ENCODE measurements at places on chromosomes 1 and 21.

- no peak for DNase-seq
These were observed 698.6 kb downstream of the PLA2G4A start for GRCh38 chr1:187527346-187527745.

DNA sequence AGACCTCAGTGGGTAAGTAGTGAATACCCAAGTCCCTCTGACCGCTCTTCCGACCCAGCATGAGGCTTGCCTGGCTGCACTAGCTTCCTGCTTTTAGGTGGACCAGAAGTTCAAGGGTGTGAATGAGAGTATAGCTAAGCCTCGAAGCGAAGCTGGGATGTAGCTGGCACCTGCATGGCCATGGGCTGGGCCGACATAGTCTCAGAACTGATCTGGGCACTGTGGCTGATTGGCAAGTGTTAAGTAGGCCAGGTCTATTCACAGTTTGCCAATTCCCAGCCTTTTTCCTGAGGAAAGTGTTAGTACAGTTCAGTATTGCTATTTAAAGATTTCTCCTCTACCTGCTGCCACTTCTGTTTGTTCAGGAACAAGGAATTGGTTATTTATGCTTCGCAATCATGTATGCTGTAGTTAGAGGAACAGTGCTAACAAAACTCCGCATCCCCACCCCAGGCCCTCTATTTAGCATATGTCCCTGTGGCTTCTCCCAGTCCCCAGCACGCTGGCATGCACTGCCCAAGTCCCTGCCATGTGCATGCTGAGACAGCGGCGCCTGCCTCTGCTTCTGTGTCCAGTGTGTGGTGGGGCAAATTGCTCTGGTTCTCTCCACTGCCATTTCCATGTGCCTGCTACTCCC is 16.3 kb downstream of the SPATA46 start:
- DNase-seq = no peak

DNA sequence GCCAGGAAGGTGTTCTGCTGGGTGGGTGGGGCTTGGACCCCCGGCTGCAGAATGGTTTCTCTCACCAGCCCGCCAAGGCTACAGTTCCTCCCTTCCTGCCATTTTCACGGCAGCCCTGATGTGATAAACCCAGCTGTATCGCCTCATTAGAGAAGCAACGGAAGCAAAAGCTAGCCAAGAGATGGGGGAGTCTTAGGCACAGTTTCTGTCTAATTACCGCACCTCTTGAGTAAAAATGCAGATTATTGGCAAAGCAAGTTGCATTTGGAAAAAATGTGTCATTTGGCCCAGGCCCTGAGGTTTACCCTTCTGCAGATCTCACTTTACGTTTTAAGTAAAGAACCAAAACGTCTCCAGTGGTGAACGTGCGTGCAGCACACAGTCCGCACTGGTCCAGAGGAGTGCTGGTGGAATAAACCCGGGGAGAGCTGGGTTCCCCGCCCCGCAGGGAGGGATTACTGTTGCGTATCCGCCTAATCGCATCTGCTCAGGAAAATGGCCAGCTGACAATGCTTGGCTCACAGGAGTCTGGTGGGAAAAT is 109.9 kb downstream of the GALNT2 start:
- DNase-seq = no peak

DNA sequence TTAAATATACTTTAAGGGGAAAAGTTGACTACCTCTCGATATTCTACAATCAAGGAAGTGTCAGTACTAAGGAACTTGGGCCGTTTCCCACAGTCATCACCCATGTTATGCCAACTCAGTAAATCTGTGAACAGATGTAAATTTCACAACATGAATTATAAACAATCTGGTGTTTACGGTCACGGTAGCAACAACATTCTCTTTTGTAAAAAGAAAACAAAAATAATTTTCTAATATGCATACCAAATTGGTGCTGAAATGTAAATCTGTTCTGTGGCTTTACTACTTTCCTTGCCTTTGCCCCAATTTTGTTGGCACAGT is 1.2 kb downstream of the SH3GLB1 start:
- DNase-seq = no peak

GRCh38 chr1:154714638-154715037 is 106.7 kb upstream of the ADAR start:
- DNase-seq = no peak

DNA sequence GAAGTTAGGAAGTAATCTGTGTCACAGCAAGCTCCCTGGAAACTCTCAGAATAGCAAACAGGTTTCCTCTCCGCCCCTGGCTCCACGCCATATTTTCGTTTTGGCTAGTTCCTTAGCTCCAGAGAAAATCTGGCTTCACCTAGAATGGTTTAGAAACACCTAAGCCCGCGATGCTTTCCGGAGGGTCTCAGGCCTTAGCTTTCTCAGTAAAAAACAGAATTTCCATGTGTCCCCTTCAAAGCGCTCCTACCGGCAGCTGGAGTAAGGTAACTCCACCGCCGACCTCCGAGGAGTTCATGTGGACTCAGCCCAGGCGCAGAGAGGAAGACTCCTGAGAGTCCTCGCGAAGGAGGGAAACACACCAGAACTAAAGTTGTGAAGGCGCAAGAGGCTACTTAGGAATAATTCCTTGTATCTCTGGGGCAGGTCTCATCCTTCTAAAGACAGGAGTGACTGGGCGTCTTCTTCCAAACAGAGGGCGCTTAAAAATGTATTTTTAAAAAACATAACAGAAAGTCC is 406 bp downstream of the KIAA0040 start:
- no peak for DNase-seq

DNA sequence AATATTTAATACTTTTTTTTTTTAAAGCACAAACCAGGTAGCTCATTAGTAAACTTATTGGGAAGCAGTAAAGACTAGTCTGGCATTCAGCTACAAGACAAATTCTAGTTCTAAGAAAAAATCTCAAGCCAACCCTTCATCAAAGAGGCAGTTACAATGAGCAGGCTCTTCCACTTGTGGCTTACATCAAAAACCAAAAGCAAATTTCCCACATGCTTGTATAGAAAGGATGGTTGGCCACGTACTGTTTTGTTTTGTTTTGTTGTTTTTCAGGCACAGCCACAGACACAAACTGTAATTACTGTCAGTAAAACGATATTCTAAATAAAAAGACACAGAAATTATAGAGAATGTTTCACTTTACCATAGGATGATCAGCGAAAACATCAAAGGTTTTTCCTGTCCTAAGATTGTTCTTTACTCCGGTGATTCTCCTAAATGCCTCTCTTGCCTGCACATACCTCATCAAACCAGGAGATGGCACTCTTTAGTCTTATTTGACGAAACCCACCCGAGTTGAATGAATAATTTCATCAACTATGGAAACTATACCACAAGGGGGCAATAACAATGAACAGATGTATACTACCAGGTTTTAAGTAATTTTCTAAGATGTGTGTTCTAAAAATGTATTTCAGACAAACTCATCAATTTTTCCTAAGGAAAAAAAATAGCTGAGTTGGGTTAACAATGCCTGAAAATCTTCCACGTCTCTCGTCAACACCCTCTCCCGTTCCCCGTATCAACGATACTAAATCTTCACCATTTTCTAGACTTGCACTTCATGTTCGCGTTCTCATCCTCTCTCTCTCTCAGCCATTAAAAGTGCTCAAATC is 26.9 kb downstream of the RPL5 start:
- DNase-seq = no peak

GRCh38 chr1:36925251-36925650 is 109.1 kb downstream of the GRIK3 start:
- DNase-seq = no peak

DNA sequence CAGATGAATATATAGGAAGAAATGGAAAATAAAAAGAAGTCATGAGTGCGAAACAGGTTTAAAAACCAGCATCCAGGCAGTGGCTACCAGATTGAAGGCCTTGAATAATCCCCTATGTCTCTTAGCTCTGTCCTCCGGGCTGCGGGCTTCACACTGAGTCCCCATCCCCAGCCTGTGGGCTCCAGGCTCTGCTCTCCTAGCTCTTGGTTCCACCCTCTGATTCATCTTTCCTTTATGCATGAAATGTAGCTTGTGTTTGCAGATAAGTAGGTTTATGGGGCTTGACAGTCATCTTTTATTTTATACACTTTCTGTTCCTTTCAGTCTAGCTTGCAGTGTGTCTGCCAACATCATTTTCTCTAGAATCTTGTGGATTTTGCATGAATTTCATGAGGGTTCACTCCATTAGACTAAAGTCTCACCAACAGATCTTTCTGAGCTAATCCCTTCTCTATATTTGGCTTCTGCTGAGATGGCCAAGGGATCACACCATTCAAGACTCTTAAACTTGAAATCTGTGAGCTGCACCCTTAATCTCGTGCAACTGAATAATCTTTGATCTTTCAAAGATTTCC is 174.5 kb downstream of the PLPPR4 start:
- DNase-seq = no peak

DNA sequence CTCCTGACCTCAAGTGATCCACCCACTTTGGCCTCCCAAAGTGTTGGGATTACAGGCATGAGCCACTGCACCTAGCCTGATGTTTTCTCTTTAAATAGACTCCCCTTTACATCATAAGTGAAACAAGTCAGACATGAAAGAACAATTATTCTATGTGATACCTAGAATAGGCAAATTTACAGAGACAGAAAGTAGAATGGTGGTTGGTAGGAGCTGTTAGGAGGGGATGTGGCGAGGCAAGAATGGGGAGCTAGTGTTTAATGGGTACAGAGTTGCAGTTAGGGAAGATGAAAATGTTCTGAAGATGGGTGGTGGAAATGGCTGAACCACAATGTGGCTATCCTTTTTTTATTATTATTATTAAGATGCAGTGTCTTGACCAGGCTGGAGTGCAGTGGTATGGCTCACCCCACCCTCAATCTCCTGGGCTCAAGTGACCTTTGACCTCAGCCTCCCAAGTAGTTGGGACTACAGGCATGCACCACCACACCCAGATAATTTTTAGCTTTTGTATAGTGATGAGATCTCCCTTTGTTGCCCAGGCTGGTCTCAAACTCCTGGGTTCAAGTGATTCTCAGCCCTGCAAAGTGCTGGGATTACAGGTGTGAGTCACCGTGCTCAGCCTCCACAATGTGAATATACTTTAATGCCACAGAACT is 28.4 kb downstream of the ELF3 start:
- no peak for DNase-seq

DNA sequence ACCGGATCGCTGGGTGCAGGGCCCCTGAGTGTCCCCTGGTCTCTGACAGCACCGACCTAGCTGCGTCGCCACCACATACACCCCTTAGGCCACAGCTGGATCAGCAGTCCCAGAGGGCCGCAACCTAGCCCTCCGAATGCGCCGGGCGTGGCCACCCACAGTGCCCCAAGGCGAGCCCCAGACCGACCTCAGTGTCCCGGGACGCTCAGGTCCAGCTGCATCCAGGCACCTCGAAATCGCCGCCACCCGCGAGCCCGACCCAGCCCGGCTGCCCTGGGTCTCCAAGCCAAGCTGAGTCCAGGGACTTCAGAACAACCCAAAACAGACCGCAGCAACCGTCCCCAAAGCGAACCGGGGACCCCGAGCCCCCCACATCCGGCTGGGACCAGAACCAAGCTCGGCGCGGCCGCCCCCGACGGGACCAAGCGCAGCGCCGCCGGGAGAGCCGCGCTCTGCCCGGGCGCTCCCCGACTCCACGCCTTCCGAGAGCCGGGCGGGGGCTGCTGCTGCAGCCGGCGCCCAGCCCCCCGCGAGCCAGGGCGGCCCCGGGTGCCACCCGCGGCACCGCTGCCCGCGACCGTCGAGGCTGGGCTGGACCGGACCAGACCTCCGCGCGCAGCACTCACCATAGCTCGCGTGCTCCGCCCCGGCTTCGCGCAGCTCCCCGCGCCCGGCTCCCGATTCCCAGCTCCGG is 54.6 kb upstream of the ECE1 start:
- no peak for DNase-seq

DNA sequence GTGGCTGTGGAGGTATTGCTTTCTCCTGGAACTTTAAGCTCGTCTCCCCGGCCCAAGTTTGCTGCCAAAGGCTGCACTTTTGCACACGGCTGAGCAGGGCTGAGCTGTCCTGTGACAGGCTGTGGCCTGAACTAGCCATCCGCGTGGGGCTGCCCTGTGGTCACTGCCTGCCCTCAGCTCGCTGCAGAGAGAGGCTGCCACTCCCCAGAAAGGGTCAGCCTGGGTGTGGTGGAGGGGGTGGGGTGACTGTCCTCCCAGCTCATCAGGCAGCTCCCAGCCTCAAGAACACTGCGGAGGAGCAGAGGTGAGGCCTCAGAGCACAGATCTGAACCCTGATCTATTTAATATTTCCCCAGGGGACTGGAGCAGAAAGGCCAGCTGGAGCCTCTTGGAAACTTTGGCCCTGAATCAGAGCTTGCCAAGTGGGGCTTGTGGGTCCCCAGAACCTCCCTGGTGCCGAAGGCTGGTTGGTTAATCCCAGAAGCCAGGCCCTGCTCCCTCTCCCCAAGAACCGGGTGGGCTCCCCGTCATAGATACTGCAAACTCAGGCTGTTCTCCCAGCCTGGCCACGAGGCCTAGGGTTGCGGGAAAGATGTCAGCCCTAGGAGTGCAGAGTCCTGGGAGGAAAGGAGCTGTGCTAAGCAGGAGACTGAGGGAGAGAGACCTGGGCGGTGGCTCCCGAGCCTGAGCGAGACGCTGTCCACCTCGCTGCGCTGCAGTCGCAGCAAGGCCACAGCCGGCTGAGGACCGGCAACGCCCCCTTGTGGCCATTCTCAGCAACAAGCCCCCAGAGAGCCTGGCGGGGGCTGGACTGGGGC is 125.1 kb upstream of the IPO9 start:
- peak; percentile 45 for DNase-seq

GRCh38 chr1:164706606-164706987 is 147.6 kb downstream of the PBX1 start:
- DNase-seq = no peak

DNA sequence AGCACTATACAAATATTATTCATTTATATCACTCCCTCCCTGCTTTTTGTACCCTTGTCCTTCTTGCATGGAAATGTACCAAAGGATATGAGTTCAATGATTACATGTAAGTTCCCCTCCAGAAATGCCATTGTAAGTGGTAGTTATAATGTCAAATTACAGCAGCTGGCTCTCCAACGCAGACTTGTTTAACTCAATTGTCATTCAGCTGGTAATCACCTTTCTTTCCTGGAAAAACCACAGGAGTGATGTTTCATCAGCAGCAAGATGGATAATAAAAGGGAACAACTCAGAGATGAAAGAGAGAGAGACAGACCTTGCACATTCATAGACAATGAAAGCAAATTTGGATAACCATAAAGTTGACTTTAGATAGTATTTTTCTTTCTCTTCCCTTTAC is 578.6 kb upstream of the PBX1 start:
- DNase-seq = no peak

DNA sequence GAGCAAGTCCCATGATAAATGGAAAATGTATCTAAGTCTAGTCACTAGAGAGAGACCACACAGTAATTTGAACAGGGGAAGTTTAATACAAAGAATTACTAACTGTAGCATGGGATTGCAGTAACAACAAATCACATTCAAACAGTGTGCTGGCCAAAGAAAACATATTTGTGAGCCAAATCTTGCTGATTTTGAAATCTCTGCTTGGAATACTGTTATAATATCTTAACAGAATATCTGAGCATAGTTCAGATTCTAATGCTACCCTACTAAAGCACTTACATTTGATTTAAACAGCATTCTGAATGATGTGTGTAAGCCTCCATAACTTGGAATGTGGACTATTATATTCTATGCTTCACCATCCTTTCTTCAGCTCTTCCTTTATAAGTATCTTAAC is 270.0 kb upstream of the BRINP3 start:
- no peak for DNase-seq

- DNase-seq = no peak
These were observed 7.2 kb upstream of the EPS15 start for GRCh38 chr1:51526248-51526647.
